ENCODE measurements at places on chromosomes 1 and 21. TPM values are rescaled to one million over a fixed set of nuclear protein-coding genes. Genes with fewer than 3 reads are reported as not detected.

AKR7A3 gene
- not detected for total RNA-seq

SLC35A3 gene
- 11.1 TPM for total RNA-seq

VAV3 gene
- total RNA-seq: 1.6 TPM

PLA2G2C gene
- not detected for total RNA-seq

ETS2 gene
- 74.3 TPM for total RNA-seq

LCE1F gene
- total RNA-seq: not detected

ANGPTL7 gene
- total RNA-seq: not detected

SYNC gene
- total RNA-seq: 10.8 TPM

IRF2BP2 gene
- total RNA-seq: 97.7 TPM

OR2L2 gene
- not detected for total RNA-seq

METTL13 gene
- total RNA-seq: 50.5 TPM
